ENCODE measurements at places on chromosomes 5 and 9.

GRCh38 chr5:2385818-2386217, 365.7 kb downstream of the IRX2 start:
- no peak for DNase-seq

DNA sequence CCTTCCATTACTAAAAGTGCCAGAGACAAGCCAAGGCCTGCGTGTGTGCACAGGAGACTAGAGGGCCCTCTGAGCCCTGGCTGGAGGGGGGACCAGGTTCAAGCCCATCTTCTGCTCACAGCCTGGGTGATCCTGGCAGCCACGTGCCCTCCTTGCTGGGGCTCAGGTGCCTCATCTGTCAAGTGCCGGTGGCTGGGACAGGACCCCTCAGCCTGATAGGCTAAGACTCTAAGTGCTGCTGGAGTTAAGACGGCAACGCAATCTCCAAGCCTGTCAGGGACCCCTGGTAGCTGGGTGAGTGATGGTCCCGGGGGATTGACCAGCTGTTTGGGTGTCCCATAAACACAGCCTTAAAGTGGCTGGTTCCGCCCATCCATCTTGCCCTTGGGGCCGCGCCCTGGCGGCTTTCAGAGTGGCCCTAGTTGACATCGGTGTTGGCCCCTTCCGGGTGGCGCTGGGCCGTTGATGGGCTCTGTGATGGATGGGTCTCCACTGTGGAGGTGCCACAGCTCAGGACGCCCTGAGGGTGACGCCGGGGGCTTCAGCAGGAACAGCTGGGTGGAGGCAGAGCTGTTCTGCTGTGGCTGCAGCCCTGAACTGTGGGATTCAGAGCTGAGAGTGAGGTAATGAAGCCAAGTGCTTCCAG, 136.2 kb downstream of the BARX1 start:
- DNase-seq: no peak

- DNase-seq: no peak
Observed at GRCh38 chr9:76333964-76334363, 60.3 kb downstream of the RFK start.

DNA sequence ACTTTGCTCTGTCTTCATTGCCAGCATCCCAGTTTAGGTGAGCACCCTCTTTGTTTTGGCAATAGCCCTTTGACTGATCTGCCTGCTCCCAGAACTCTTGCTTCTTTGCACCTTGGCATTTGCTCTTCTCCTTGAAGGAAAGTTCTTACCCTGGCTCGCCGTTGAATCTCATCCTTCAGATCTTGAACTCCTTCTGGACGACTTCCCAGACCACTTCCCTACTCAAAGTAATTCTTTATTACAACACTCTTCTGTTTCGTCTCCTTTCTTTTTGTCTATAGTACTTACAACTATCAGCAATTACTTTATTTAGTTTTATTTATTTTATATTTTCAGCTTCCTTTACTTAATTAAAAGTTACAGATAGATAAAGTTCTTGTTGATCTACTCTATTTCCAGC, 1510.1 kb downstream of the MAT2B start:
- DNase-seq: no peak

- no peak for DNase-seq
Observed at GRCh38 chr5:173913686-173914321, 25.7 kb downstream of the CPEB4 start.

GRCh38 chr9:126411225-126411947, 84.8 kb downstream of the MVB12B start:
- DNase-seq: no peak

GRCh38 chr5:96687812-96688453, 25.8 kb downstream of the CAST start:
- DNase-seq: no peak

DNA sequence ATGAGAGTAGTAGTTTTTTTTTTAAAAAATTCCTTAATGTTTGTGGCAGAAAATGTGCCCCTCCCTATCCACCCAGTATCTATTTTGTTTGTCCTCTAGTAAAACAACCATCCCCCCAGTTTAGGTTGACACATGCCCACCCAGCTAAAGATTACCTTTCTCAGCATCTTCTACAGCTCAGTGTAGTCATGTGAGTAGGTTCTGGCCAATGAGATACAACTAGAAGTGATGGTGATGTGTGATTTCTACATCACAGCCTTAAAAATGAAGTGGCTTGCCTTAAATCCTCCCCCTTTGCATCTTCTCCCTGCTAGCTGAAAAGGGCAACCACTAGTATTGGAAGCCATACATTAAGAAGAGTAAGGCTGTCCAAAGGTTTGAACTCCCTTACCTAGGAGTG, 14.9 kb downstream of the CHD1 start:
- DNase-seq: no peak

DNA sequence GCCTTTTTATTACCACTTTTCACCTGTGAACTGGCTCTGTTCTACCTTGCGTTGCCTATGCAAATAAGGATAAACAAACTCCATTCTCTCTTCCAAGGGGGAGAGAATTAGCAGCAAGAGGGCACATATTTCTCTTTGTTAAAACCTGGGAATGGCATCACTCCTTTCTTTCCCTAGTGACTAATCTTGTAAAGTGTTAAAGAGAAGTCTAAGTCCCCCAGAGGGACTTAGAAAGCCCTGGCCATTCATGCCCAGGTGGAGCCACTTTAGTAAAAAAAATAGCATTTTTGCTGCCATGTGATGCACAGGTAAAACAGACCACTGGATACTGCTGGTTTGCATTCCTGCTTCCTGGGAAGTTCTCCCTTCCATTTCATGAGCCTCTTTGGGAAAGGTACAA, 148.4 kb downstream of the MAN2A1 start:
- DNase-seq: no peak

- DNase-seq: no peak
Observed at GRCh38 chr9:89515416-89515815, 17.5 kb upstream of the SEMA4D start.

DNA sequence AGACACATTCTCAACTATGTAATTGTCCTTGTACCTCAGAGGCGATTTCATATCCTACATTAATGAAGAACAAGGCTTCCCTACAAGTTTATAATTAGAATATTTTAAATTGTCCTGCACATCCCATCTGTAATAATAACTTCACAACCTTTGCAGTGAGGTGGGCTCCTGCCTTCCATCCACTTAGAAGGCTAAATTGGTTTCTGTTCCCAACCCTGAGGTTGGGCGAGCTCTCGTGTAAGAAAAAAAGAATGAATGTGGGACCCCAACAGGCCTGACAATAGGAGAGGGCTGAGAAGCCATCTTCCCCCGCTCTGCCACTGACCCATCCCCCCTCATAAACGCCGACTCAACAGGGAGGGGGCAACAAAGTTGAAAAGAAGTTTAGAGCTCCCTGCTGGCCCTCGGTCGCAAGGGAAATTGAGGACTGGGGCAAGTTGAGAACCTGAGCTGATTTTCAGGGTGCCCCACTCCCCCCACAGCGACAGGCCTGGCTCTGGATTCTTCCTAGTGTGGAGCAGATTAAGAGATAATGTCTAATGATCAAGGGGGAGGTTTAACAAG, 9.4 kb downstream of the BARHL1 start:
- no peak for DNase-seq

DNA sequence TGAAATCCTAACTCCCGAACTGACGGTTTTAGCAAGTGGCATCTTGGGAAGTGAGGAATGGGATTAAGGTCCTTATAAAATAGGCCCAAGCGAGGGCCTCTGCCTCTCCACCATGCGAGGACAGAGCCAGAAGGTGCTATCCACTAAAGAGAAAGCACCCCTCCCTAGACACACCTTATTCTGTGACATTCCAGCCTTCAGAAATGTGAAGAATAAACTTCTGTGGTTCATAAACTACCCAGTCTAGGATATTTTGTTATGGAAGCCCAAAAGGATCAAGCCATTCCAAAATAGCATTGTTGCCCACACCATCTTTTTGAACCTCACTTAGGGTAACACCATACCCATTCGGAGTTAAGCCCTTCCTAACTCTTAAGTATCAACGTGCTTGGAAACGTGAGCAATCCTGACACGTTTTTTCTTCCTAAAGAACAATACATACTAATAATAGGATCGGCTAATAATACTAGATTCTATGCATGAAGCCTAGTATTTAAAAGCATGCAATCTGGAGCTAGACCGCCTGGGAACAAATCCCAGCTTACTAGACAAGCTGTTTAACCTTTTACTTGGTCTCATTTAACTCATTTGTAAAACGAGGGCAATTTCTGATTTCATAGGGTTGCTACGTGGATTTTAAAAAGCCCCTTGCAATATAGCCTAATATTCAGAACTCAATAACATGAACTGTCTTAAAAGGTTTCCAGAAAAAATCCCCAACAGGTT, 1.1 kb upstream of the SMC2 start:
- no peak for DNase-seq

DNA sequence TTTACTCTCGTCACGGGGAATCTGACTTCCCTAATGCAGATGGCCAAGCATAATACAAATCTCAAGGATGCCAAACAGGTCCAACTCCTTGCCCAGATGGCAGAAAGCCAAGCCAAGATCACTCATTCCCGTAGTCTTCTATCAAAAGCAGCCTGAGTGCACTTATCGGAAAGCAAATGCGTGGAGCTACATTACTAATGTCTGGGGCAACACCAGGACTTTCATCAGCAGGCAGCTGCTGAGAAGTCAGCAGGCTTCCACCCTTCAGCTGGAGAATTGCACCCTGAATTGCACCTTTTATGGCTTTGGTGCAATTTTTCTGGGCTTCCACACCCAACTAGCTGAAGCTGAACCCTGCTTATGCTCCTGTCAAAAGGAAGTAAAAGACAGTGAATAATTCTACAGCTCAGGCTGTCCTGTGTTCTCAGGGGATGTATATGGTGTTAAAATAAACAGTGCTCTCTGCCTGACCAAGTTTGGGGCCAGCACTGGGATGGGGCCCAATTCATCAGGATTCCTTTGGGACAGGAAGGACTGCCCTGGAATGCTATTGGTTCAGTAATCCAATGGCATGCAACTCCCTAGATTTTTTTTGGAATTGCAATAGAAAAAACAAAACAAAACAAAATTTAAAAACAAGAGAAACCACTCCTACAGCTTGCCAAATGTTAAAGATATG, 92.6 kb downstream of the DPYSL3 start:
- no peak for DNase-seq

GRCh38 chr9:109865521-109865920, 85.5 kb downstream of the PALM2AKAP2 start:
- no peak for DNase-seq

- no peak for DNase-seq
Observed at GRCh38 chr5:14216902-14217301, 73.8 kb downstream of the TRIO start.

DNA sequence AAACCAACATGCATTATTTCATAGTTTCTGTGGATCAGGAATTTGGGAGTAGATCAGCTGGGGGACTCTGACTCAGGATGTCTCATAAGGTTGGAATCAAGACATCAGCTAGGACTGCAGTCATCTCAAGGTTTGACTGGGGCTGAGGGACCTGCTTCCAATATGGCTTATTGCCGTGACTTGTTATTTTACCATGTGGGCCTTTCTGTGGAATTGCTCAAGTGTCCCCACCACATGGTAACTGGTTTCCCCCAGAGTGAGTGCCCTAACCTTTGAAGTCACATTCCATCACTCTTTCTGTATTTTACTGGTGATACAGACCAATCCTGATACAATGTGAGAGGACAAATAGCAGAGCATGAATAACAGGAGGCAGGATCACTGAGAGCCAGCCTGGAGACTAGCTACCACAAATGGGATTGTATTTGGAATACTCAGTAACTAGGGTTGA, 70.2 kb upstream of the ELL2 start:
- no peak for DNase-seq

DNA sequence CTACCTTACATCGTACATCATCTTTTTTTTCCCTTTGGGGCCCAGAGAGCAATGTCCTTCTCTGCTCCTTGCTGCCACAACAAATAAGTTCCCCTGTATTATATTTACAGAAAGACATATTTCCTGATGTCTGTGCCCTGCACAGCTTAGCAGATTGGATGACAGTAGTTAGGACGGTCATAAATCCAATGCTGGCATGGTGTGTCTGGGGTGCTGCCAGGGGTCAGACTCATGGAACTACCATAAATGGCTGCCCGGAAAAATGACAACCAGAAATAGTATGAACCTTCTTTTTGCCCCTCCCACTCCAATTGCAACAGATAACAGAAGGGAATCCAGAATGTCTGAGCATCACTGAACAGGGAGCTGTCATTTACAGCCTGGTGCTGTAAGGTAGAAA, 511.1 kb downstream of the PSAT1 start:
- no peak for DNase-seq

DNA sequence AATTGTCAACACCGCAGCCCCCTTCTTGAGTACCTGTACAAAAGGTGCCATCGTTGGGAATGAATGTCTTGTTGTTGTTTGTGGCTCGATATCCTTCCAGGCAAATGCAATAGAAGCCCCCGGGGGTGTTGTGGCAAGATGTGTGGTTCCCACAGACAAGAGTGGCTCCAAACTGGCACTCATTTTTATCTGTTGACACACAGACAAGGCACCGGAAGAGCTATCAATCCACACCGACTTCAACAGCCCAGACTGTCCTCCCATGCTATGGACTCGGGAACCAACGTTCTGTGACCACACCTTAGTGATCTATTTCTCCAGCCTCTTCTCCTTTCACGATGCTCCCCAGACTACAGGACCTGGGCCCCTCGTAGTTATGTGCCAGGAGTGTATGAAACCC, 25.9 kb downstream of the SUSD1 start:
- DNase-seq: no peak

- no peak for DNase-seq
Observed at GRCh38 chr5:123414974-123415373, 8.2 kb downstream of the CEP120 start.

DNA sequence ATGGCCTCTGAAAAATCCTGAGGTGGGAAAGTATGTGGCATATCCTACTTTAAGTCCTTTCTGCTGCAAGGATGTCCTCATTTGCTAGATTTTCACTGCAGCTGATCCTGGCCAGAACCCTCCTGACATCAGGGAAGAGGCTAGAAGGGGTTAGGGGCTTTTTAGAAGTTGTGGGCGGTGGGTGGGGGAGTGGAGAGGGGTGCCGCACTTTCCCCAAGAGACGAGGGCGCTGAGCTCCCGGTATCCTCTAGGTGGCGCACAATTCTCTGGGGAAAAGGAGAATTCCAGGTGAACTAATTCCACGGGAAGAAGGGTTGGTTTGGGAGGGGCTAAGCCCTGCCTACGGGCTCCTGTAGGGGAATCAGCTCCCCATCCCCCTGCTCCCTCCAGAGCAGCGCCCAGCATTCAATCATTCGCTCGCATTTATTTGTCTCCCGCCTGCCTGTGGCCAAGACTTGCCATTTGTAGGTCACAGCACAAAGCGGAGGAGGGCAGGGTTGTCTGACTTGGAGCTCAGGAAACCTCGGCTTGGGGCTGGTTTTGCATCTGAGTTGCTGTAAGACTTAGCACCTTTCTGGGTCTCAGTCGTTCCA, 42.9 kb upstream of the HAND1 start:
- DNase-seq: peak; percentile 64

GRCh38 chr9:126438741-126439401, 112.2 kb downstream of the MVB12B start:
- no peak for DNase-seq

GRCh38 chr5:180873615-180874520, 12.8 kb upstream of the ZFP62 start:
- no peak for DNase-seq

- no peak for DNase-seq
Observed at GRCh38 chr9:122383992-122384461, 13.2 kb downstream of the PTGS1 start.

- DNase-seq: no peak
Observed at GRCh38 chr9:134641990-134642384, 384 bp downstream of the COL5A1 start.

Data from right kidney (tissue), 9 donors.